ENCODE measurements at places on chromosomes 1 and 21.
A peak's percentile ranks its signal among the peaks of the same experiment; 100 is the strongest.

DNA sequence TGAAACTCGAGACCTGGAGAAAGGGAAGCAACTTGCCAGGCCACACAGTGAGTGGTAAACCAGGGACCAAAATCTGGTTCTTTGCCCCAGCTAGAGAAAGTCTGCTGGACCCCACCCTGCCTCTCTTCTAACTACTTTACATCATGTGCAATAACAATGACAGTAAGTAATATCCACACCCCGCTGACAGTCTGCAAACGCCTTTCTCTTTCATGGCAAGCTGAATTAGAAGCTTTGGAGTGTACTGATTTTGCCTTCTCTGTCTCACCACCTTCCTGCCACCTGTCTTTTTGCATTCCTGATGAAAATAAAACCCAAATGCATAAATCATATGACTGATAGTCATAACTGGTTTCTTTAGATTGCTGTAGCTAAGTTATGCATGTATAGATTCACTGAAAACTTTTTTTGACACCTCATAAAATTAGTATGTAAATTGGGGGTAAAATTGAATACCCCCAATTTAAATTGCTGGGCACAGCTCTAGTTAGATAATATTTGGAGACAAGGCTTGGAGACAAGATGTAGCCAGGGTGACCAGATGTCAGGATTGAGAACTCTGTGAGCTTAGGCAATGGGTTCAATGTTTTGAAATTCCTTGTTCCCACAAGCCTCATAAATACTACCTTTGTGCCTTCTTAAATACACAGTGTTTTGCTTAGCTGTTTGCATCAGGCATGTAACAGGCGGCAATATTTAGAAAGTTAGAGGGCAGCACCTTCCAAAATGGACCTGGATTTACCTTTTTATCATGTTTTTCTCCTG is 73.5 kb downstream of the ST6GALNAC5 start:
- DNase-seq: no peak

GRCh38 chr1:211347077-211347844 is 20.6 kb downstream of the TRAF5 start:
- no peak for DNase-seq

DNA sequence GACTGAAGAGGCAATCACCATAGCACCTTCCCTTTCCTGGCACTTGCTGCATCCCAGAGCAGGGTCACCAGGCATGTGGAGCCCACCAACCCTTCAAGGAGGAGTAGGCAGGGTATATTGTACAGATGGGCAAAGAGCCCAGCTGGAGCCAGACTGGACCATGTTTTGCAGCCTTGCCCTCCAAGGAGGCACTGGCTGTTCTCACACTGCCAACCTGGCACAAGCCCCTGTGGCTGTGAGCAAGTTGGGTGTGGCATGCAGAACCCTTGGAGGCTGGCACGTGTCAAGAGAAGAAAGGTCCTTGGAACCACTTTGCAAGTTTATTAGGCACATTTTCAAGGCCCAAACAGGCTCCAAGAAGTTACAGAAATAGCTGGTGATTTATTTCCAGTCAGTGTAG is 146.4 kb downstream of the FOXD2 start:
- no peak for DNase-seq

- no peak for DNase-seq
Observed at GRCh38 chr1:219489636-219490035, 123.3 kb downstream of the ZC3H11B start.

- DNase-seq: peak; percentile 81
Observed at GRCh38 chr1:162349635-162350330, 26.9 kb downstream of the SPATA46 start.

DNA sequence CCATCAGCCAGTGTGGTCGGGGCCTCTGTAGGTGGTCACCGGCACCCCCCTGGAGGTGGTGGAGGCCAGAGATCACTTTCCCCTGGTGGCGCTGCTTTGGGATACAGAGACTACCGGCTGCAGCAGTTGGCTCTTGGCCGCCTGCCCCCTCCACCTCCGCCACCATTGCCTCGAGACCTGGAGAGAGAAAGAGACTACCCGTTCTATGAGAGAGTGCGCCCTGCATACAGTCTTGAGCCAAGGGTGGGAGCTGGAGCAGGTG is 961 bp downstream of the RBM15 start:
- DNase-seq: no peak

GRCh38 chr1:223730479-223731132 is 18.3 kb downstream of the CAPN2 start:
- DNase-seq: no peak

DNA sequence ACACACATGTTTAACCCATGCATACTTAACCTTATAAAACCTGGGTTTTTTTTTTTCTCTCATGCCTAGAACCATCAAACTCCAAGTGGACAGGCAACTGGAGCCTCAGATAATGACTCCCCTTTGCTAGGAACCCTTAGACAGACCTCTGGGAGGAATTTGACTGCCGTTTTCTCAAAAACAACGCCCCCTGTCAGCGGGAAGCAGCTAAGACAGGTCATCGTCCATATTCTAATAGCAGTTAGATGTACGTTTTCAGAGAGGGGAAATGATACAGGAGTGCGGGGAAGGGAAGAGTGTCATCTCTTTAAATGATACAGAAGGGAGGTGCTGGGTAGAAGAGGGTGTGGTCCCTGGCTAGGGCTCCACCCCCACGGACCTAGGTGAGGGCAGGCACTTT is 34.7 kb downstream of the LRRC3 start:
- no peak for DNase-seq
